ENCODE measurements at places on chromosomes 7 and 10. TPM values are rescaled to one million over a fixed set of nuclear protein-coding genes. Genes with fewer than 3 reads are reported as not detected.

DNA sequence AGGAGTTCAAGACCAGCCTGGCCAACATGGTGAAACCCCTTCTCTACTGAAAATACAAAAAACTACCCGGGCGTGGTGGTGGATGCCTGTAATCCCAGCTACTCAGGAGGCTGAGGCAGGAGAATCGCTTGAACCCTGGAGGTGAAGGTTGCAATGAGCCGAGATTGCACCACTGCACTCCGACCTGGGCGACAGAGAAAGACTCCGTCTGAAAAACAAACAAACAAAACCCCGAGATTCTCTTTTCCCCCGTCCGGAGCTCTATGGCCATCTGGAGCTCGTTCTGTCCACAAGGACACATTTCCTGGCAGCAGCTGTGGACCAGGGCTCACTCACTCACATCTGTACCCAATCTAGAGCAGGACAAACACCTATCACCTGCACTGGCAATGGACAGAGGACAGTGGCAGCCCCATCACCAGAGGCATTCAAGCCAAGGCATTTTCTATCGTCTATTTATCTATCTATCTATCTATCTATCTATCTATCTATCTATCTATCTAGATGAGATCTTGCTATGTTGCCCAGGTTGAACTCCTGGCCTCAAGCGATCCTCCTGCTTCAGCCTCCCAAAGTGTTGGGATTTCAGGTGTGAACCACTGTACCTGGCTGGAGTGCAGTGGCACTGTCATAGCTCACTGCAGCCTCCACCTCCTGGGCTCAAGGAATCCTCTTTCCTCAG, 167.1 kb upstream of the TNRC18 start:
- H3K4me1 ChIP-seq = peaks cover 7% of the 10 kb centered on the region

DNA sequence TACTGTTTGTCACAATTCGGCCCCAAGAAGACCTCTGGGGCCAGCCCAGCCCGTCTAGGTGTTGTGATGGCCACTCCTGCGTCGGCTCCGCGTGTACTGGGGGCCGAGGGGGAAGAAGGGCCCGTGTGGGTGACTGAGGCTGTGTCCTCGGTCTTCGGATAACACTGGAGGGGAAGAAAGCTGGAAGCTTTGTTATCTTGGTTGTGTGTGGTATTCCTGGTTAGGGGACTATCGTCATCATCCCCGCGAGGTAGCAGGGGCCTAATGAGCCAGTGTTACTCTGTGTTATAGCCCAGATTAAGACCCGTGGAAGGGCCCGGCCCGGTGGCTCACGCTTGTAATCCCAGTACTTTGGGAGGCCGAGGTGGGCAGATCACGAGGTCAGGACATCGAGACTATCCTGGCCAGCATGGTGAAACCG, 854 bp downstream of the MTG1 start:
- H3K4me3 ChIP-seq = peak overlapping the region; percentile 96
- H3K36me3 ChIP-seq = no peaks in the 10 kb centered on the region
- H3K27me3 ChIP-seq = no peaks in the 10 kb centered on the region
- no peak for DNase-seq

- no peaks in the 10 kb centered on the region for H3K36me3 ChIP-seq
- H3K27ac ChIP-seq = peak overlapping the region; percentile 45
These were observed 110.1 kb downstream of the CDK14 start for GRCh38 chr7:90706072-90706716.

GRCh38 chr7:37039131-37039749, 314.9 kb upstream of the AOAH start:
- no peak for DNase-seq
- H3K4me1 ChIP-seq = no peaks in the 10 kb centered on the region
- no peaks in the 10 kb centered on the region for H3K36me3 ChIP-seq
- no peak overlapping the region for H3K4me3 ChIP-seq
- no peaks in the 10 kb centered on the region for H3K27me3 ChIP-seq

GRCh38 chr7:150450491-150451001, at the start of gene GIMAP8:
GIMAP8 (plus strand) TSS chr7:150450630; CDS start chr7:150466699, 16,069 bp downstream.
- no peaks in the 10 kb centered on the region for H3K4me1 ChIP-seq
- no peak within 1 kb of the TSS for H3K27ac ChIP-seq
- no peaks in the 10 kb centered on the region for H3K27me3 ChIP-seq
- no peaks in the 10 kb centered on the region for H3K36me3 ChIP-seq
- peak within 1 kb of the TSS; percentile 44 for H3K4me3 ChIP-seq

GRCh38 chr10:48699011-48699627, 14.4 kb downstream of the WDFY4 start:
- H3K4me1 ChIP-seq = no peaks in the 10 kb centered on the region
- H3K27me3 ChIP-seq = peaks cover 4% of the 10 kb centered on the region
- H3K36me3 ChIP-seq = no peaks in the 10 kb centered on the region
- no peak overlapping the region for H3K27ac ChIP-seq
- no peak overlapping the region for H3K4me3 ChIP-seq

DNA sequence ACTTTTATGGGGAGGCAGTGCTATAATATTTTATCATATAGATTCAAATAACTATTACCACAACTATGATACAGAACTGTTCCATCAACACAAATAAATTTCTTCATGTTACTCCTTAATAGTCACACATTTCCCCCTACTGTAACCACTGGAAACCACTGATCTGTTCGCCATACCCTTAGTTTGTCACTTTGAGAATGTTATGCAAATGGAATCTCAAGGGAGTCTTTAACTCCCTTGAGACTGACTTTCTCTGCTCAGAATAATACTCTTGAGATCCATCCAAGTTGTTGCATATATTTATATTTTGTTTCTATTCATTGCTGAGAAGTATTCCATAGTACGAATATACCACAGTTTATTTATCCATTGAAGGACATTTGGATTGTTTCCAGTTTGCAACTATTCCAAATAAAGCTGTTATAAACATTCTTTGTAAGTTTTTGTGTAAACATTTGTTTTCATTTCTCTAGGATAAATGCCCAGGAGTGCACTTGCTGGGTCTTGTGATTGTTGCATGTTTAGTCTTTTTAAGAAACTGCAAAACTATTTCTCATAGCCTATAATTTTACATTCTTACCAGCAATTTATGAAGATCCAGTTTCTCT, 19.7 kb upstream of the PON2 start:
- H3K36me3 ChIP-seq = no peaks in the 10 kb centered on the region
- DNase-seq = no peak
- H3K4me3 ChIP-seq = no peak overlapping the region
- no peaks in the 10 kb centered on the region for H3K27me3 ChIP-seq
- H3K4me1 ChIP-seq = no peaks in the 10 kb centered on the region
- no peak overlapping the region for H3K27ac ChIP-seq

DNA sequence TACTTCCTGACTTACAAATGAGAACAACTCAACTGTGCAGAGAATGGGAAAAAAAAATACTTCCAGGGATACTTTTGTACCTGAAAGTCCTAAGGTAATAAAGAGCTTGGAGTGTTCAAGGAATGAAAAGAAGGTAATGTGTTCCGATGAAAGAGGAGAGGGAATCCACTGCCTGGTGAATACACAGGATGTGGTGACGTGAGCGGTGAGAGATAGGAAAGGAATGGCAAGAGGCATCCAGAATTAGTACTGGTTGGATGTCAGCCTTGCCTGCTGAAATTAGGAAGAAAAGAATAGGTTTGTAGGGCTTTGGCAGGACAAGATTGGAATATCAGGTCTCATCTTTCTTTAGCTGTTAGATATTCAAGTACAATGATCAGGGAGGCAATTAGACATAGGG, 347.7 kb downstream of the POM121L12 start:
- H3K36me3 ChIP-seq = no peaks in the 10 kb centered on the region
- H3K27ac ChIP-seq = no peak overlapping the region
- H3K4me1 ChIP-seq = no peaks in the 10 kb centered on the region

DNA sequence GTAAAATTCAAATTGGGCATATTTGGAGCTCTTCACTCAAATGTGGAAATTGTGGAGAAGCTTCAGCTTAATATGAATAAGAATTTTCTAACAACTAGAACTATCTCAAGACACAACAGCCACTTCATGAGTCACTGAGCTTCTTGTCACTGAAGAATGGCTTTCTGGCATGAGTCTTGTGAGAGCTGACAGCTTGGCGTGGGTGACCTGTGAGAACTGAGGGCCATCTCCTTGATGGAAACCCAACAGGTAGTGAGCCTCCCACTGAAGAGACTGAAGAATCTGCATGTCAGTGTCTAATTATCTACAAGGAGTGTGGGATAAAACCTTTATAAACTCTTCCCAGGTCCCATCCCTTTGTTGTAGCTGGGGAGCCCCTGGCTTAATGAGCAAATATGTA, 66.0 kb downstream of the CLEC2L start:
- H3K27ac ChIP-seq = no peak overlapping the region
- H3K27me3 ChIP-seq = no peaks in the 10 kb centered on the region
- DNase-seq = no peak

Gene ENTPD1
- 18.4 TPM for total RNA-seq

Gene TAS2R41
- 0.66 TPM for total RNA-seq

Gene STOX1
- total RNA-seq = 9.8 TPM

Gene GJD4
- not detected for total RNA-seq

Gene CCDC146
- 17.7 TPM for total RNA-seq

Gene INHBA
- 0.64 TPM for total RNA-seq

Gene NCF1
- 6.1 TPM for total RNA-seq

Gene FUOM
- total RNA-seq = 31.5 TPM

Data from breast epithelium (tissue), 4 donors.